ENCODE measurements at places on chromosomes 2 and 18. TPM values are rescaled to one million over a fixed set of nuclear protein-coding genes. Genes with fewer than 3 reads are reported as not detected.

DNA sequence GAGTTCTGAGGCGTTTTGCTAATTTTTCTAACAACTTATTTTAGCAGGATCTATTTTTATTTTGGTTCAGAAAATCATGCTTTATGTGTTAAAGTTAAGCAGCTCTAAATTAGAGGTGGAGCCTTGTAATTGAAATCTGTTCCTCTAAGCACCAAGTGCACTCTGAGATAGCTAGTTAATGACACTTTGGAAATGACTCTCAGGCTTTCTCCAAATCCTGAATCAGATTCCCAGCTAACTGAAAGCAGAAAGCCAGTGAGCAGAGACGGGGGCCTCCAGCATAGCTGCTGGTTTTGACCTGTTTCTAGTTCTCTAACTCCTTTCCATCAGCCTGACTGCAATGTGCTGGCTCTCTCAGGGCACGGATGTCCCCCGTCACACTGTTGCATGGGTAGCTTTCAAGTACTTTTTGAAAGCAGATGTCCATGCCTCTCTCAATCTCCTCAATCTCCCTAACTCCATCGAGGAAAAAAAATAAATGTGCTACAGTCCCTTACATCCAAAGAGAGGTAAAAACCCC lies 326.5 kb downstream of the SATB2 start:
- DNase-seq: no peak

DNA sequence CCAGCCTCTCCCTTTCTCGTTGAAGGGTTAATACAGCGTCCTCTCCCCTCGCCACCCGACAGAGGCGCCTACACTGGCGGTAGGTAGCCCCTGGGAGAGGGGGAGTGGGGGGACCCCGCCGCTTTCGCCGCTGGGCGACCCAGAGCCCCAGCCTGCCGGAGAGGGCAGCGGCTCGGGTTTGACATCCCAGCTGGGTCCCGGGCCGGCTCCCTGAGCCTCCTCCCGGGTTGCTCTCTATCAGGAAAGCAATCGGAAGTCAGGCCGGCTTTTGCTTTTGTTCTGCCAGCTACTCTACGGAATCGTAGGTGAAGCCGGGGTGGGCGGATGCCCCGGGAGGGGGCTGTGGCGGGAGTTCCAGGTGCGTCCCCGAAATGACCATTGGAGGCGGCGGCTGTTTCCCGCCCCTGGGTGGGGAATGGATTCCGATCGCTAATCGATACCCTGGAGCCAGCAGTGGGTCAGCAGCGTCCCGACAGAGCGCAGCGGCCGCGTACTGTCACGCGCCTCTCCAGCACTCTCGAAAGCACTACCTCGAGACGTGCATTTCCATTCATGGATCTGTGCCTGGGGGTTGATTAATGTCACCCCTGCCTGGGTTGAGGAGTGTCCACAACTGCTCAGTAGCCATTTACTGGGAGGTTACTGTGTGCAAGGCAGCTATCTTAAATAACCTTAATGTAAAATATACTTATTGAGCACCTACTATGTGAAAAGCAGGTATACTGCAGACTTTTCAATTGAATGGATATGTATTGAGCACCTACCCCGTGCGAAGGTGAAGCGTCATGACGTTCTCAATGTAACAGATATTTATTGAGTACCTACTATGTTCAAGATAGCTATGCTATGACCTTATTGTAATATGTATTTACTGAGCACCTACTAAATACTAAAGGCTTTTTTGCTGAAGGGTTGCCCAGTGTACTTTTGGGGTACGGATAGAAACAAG lies 1.1 kb downstream of the MAPK4 start:
- no peak for DNase-seq

DNA sequence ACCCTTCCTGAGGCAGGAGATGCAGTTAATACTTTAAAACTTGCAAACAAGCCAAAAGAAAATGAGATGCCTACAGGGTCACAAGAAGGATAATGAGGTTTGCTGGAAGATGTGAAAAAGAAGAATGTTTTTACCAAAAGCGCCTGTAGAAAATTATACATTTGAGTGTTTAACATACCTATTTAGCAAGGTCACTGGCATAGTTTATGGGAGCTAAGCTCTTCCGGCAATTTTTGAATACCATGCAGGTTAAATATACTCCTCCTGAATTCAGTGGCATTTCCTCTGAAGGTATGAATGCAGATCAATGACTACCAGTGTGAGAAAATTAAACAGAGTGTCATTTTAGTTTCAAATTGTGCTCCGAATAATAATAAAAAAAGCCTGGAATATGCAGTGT lies 21.2 kb upstream of the MAP3K20 start:
- DNase-seq: no peak

DNA sequence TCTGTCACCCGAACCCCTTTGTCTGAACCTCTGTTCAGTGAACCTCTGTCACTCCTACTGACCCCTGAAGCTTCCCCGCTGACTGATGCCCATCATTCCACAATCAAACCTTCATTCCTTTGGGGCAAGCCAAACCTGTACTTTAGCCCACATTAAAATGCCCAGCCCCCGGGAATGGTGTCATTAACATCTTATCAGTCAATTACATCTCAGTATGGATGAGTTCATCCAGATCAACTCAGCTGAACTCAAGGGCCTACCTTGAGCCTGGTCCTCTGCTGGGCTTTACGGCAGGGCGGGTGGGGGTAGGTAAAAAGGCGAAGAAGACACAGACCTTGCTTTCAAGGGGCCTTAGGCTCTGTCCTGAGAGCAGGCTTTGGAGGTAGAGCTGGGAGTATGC lies 154.4 kb upstream of the SMAD2 start:
- no peak for DNase-seq

- no peak for DNase-seq
Observed at GRCh38 chr18:1811282-1811681, 760.0 kb downstream of the METTL4 start.

DNA sequence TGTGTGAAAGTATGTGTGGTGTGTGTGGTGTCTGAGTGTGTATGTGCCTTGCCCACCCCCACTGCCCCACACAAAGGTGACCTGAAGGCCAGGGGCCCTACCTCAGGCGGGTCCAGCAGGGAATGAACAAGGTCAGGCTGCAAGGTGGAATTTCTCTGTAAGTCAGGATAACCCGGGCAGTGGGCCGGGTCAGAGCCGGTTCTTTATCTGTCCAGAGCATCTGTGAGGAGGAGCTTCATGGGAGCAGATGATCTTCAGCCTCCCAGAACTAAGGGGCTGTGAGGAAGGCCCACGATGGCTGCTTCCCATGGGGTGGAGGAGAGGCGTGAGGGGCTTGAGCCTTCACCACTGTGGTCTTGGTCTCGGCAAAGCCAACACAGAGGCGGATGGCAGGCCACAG lies 150.3 kb downstream of the TFCP2L1 start:
- no peak for DNase-seq

DNA sequence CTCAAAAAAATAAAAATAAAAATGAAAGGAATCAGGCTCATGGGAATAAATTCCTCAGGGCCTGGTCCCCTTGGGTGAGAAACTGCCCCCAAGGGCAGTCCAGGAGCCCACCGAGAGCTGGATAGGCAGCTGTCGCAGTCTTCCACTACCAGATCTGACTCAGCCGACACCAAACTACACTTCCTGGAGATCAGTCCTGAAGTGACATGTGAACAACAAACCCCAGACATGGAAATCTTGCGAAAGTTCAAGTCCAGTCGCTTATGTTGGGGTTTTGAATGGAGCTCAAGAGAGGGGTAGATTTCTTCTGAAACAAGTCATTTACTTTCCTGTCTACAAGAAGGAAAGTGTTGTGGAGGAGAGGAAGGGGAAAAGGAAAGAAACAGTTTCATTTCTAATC lies 12.9 kb downstream of the ADCY3 start:
- no peak for DNase-seq

DNA sequence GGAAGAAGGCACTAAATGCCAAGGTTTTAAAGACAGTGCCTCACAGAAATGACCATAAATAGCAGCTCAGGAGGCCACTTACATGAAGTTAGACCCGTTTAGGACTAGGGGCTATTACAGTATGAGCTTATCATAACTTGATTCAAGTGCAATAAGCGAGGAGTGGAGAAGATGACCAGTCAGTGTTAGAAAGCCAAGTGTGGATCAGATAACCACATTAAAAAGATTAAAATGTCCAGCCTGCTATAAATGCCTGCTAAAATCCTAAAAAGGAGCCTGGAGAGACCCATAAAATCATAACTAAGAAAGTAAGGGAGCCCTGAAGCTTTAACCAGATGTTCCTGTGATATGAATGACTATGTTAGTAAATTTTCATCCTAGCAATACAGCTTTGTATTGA lies 117.5 kb upstream of the ZNF521 start:
- no peak for DNase-seq

DNA sequence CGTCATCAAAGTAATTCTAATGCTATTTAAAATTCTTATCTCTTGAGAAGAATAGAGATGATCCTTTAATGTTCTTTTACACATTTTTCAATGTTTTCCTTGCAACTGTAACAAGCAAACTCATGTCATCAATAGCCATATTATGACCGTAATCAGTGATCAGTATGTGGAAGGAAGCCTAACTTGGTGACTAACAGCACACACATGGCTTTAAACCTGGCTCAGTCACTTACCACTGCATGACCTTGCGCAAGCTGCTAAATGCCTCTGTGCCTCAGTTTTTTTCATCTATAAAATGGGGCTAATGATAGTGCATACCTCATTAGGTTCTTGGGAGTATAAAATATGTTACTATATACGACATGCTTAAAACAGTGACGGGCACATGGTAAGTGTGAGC lies 149.7 kb downstream of the BCL2 start:
- DNase-seq: no peak

DNA sequence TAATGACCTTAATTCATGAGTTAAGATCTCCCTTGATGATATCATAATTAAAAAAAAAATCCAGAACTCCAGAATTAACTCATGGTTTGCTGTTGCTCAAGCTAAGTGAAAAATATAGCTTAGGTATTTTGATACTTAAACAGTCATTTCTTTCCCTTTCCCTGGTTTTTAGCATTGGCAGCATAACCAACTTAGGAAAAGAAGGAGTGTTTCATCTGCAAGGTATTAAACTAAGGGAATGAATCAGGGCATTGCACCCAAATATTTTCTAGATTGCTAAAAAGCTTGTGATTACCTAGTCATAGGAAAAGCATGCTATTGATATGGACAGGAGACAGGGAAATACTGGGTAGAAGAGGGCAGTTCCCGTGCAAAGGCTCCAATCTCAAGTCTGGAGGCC lies 207.2 kb downstream of the LRP1B start:
- DNase-seq: no peak

- no peak for DNase-seq
Observed at GRCh38 chr2:236896688-236897087, 189.0 kb upstream of the COPS8 start.

DNA sequence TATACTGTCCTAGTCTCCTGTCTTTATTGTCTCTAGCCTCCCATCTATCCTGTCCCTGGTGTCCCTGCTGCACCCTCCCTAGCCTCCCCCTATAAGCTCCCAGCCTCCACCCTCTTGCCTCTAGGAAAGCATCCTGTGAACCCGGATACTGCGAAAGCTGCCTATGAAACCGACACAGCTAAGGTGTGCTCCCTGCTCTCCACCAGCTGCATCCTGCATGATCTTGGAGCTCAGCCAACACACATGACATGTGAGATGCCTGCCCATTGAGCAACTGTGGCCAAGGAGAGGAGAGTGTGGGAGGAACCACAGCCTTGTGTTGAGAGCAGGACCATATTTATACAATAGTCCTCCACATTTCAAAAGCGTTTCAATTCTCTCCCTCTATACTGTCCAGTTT lies 187.1 kb downstream of the ZBTB7C start:
- peak; percentile 83 for DNase-seq

DNA sequence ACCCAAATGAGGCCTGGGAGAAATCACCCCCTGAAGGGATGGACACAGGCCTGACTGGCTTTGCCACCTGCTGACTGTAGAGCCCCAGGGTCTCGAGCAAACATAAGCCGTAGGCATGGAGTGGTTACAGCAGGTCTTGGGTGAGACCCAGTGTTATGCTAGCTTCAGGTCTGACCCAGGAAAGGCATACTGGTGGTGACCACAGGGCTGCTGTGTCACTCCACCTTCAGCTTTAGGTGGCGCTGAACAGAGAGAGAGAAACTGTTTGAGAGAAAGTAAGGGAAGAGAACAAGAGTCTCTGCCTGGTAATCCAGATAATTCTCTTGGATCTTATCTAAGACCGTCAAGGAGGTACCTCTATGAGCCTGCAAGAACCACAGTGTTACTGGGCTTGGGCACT lies 1544.2 kb upstream of the TMEFF2 start:
- DNase-seq: no peak

- DNase-seq: no peak
Observed at GRCh38 chr2:159131914-159132281, 154.6 kb downstream of the WDSUB1 start.

GRCh38 chr2:109513749-109514588 lies 99.8 kb downstream of the SEPTIN10 start:
- no peak for DNase-seq

GRCh38 chr2:607709-608108 lies 69.5 kb downstream of the TMEM18 start:
- no peak for DNase-seq

Gene UGT1A4
- total RNA-seq: 0.04 TPM

Gene GULP1
- 31.2 TPM for total RNA-seq

Gene IL1R2
- total RNA-seq: 3.3 TPM

Gene SERPINB13
- total RNA-seq: not detected

Gene HRH4
- not detected for total RNA-seq
